HuH-7.5 (cell line): ENCODE measurements at places on chromosomes 3 and 15.

DNA sequence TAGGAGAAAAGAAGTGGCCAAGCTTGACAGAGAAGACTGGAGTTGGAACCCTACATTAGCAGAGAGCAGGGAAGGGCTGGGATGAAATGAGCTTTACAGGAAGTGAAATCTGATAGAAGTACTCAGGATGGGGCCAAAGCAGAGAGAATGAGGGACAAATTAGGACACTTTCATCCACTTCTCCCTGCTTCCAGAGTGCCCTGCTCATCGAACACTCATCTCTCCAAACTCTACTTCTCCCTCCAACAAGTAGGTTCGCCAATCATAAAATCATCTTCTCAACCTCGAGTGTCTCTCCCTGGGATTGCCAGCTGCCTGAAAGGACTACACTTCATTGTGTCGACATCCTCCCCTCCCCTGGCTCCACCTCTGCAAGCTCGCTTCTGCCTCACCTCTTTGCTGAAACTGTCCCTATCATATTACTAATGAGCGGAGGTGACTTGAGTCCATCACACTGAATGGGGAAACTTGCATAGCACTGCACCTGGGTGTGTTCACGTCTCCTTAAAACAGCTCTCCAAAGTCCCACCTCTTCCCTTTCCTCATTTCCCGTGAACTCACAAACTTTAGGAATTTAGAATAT is 365.8 kb downstream of the FOXP1 start:
- DNase-seq: no peak

- no peak for DNase-seq
Observed at GRCh38 chr3:34263101-34263621, 464.7 kb downstream of the PDCD6IP start.

DNA sequence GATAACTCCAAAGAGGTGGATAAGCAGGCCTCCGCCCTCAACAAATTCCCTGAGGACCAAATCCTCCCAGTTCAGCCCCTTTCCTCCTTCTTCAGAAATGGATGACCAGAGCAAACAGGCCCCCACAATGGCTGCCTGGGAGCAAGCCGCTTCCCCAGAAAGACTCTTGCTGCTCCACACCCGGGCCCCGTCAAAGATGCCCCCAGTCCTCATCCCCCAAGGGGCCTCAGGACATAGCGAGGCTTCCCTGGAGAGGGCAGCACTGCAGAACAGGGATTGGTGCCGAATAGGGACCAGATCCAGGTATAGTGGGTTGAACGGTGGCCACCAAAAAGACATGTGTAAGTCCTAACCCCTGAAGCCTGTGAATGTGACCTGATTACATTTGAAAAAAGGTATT is 502.3 kb downstream of the SHQ1 start:
- DNase-seq: no peak

- no peak for DNase-seq
Observed at GRCh38 chr15:62444104-62445022, 279.3 kb upstream of the C2CD4B start.

DNA sequence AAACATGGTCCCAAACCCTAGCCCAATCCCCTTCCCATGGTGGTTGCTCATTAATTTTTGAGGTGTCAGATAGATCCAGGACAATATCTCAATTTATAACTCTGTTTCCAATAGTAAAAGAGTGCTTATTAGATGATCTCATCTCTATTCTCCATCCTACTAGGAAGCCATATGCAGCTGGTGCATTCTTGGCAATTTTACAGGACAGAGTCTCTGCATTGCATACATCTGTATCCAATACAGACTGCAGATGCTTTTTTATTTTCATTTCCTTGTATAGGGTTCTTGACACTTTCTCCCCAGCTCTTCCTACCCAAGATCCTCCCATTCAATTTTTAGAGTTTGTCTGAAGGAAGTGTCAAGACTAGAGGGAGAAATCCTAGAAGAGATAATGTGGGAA is 194.8 kb upstream of the DPH6 start:
- DNase-seq: no peak

- DNase-seq: no peak
Observed at GRCh38 chr3:129205109-129205832, 21.6 kb upstream of the CNBP start.

GRCh38 chr15:52663536-52664294 is 15.5 kb downstream of the ATOSA start:
- DNase-seq: no peak

DNA sequence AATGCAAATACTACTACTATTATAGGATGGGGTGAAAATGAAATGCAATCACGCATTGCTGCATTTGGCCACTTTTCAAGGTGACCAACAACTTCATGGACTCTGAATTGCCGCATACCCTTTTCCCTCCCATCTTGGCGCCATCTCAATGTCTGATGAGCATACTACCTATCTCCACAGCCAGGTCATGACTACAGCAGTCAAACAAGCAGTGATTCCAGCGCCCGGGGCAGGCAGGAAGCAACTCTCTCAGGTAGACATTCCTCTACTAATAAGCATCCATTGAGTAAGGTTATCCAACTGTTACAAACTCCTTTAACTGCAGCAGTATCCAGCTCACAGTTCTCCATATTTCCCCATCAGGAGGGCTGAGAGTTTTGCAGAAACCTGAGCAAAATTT is 155.4 kb downstream of the ADAMTS17 start:
- DNase-seq: no peak

DNA sequence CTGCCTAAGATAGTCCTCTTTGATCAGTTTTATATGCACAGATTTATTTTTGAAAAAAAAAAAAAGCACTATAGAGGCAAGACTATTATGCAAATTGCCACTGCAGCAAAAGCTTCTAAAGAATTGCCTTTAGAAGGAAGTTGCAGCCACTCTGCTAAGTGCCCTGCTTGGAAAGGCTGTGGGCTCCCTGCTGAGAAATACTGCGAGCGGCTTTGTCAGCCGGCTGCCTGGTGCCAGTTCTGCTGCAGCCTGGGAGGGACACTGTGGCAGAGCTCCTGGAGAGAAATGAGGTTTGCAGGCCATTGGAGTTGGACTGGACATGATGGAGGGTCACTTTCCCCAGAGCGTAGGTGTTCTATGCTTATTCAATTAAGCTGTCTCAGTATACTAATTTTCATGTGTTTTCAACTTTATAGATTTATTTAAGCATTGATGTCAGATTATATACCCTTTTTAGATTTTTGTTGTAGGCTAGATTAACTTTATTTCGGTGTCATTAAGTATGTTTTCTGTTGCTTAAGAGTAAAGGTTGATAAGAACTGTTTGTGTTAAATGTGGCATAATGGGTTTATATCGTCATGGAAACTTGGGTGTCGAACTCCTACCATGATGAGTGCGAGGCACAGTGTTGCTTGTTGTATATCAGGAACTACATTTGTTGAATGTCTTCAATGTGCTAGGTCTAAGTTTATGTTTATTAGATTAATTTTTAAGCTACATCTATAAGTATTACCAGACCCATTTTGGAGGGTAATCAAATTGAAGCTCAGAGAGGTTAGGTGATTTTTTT is 6.6 kb downstream of the MAP2K5 start:
- no peak for DNase-seq

GRCh38 chr3:54830658-54831057 is 97.2 kb downstream of the LRTM1 start:
- DNase-seq: no peak

DNA sequence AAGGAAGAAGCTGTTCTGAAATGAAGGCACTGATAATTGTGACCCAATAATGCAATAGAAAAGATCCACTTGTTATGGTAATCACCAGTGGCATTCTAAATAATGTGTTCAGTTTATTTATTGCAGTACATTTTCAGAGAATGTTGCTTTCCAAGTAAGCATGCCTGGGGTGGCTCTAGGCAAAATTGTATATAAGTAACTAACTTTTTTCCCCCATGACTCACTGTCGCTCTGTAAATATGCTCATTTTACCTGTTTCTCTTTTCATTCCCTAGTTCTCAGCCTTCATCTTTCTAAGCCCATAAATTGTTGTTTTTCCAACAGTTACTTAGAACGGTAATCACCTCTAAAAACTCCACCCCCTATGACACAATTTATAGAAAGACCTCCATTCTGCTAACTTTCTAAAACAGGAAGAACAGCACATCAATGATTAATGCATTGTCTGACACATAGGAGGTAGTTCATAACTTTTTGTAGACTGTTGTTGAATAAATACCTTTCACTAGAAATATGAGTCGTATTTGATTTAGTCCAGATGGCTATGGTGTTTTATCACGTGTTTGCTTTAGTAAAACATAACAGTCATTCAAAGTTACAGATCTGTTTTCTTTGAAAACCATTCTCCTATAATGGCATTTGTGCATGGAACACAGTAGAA is 143.1 kb downstream of the LSAMP start:
- no peak for DNase-seq

- no peak for DNase-seq
Observed at GRCh38 chr3:107272885-107273284, 104.4 kb upstream of the CCDC54 start.

DNA sequence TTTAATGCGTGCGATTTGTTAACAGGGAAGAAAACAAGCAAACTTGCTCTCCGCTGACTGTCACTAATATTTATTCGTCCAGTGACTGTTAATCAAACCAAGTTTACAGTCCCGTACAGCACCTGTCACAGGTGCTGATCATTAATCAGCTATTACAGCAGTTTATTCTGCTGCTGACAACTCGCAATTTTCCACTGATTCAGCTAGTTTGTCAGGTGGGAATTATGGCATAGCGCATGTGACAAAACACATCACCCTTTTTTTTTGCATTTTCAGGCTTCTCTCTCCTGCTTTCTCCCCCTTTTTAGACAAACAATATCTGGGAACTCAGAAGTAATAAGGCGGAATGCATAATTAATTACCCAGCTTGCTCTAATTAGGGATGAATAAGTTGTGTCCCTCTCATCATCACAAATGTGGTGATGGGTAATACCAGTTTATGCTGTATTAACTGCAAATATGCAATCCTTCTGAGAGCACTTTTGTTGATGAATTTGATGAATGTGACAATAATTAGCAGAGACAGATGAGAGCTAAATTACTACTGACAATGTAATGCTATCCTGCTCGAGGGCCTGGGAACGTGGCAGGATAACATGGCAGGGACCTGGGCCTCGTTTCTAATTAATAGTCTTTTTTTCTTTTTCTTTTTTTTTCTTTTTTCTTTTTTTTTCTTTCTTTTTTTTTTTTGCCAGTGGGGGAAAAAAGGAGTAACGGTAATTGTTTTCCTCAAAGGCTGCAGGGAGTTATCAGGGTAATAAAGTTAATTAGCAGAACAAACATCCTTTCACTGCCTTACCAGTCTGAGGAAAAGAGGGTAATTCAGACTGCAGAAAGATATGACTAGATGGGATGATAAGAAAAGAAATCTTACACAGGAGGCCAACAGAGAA is 150.3 kb upstream of the SOX2 start:
- DNase-seq: no peak

- no peak for DNase-seq
Observed at GRCh38 chr3:187919544-187919943, 174.3 kb upstream of the BCL6 start.

GRCh38 chr3:197445896-197446699 is 109.7 kb downstream of the BDH1 start:
- DNase-seq: no peak

GRCh38 chr3:158267015-158267414 is 157.1 kb downstream of the RSRC1 start:
- DNase-seq: no peak

DNA sequence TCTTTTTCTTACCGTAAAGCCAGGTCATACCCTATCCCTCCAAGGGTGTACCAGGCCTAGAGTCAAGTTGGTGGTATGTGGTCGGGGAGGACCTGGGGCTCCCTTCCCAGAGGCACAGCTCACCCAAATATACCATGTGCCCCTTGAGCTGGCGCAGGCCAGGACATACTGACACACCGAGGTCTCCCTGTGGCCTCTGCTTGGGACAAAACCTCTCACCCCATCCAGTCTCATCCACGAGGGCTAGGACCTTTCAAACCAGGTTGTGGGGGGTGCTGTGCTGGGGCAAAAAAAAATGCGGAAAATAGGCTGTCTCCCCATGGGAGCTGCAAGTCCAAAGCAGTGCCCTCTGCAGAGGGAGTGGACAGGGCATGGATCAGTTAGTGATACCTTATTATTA is 22.8 kb downstream of the PTH1R start:
- DNase-seq: no peak

DNA sequence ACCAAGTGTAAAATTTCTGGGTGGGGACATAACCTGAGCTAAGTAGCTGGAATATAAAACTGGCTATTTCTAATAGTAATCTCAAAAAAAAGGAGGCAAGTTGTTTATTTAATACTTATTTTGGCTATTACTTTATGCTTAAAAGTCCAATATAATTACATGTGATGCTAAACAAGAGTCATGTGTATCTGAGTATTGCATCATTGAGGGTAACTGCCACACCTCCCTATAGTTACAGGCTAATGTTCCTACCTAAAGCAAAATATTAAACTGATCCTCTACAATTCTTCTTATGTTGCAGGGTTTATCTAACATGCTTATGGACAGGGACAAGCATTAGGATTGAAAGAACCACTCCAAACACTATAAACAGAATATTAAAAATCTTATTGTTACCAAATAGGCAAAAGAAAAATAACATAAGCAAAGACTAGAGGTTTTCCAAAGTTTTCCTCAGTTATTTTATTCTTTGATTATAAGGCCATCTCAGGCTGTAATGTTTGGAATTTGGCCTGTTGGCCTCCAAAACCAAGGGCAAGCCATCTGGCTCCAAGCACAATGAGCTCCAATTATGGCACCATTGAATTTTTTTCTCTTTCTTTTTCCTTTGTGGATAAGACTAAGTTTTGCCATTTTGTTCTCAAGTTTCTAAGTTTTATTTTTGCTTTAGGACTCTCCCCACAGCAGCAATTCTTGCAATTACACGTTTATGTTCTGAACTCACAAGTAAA is 75.8 kb upstream of the ABI3BP start:
- no peak for DNase-seq

DNA sequence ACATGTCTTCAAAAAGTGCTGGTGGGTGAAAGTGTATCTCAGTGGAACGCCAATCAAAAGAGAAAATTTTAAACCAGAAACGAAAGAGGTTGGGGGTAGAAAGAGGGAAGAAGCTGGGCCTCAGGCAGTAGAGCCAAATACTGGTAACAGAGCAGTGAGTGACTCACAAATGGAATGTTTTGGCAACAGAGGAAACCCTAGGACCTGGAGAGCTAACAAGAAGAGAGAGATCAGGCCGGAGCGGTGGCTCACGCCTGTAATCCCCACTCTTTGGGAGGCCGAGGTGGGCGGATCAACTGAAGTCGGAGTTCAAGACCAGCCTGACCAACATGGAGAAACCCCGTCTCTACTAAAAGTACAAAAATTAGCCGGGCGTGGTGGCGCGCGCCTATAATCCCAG is 450.8 kb upstream of the NAALADL2 start:
- no peak for DNase-seq

GRCh38 chr3:153970047-153970446 is 151.1 kb upstream of the ARHGEF26 start:
- DNase-seq: no peak

- DNase-seq: no peak
Observed at GRCh38 chr3:183812761-183813445, 12.5 kb downstream of the MAP6D1 start.

- DNase-seq: no peak
Observed at GRCh38 chr15:31317017-31317416, 9.6 kb upstream of the KLF13 start.

GRCh38 chr3:139421460-139421859 is 32.0 kb upstream of the COPB2 start:
- no peak for DNase-seq
